ENCODE measurements at places on chromosomes 4 and X. TPM values are rescaled to one million over a fixed set of nuclear protein-coding genes. Genes with fewer than 3 reads are reported as not detected.

Gene RBMX2
- total RNA-seq: 18.9 TPM

Gene ZFP92
- total RNA-seq: not detected

Gene GAB3
- total RNA-seq: 0.69 TPM

Gene ZNF185
- 15.8 TPM for total RNA-seq

Gene IQCM
- total RNA-seq: 0.20 TPM

Gene ZFYVE28
- 19.2 TPM for total RNA-seq

Gene SLC9A7
- total RNA-seq: 18.6 TPM

Gene MAGEE1
- total RNA-seq: 2.2 TPM

Gene MCF2
- total RNA-seq: 0.15 TPM

Gene RTL9
- total RNA-seq: 0.10 TPM

Gene DTHD1
- not detected for total RNA-seq

Gene SFRP2
- total RNA-seq: 0.22 TPM

Gene FAM156A
- total RNA-seq: 16.2 TPM

Gene OPRPN
- total RNA-seq: not detected

Gene SLITRK2
- not detected for total RNA-seq

Gene VSIG4
- total RNA-seq: 0.59 TPM

Gene CXorf49
- not detected for total RNA-seq

Data from HCT116 (cell line).